CD4-positive, alpha-beta T cell treated with Interleukin-2 at 100 ng/mL for 4 hours (primary cell): ENCODE measurements at places on chromosomes 2 and 18.

DNA sequence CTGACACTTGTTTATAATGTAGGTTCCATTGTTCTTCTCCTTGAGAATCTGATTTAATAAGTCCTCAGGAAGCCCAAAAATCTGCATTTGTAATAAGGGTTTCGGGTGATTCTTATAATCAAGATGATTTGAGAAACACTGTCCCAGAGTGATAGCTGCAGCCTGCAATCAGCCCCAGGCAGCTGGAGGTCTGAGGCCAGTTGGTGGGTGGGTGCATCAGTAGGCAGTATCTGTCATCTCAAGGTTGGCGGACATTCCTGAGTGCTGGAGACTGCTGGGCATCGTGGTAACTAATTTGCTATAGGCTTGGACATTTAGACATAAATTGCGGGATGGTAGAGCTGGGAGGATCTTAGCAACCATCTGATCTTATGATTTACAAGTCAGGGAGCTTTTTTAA, 2.7 kb upstream of the IL18RAP start:
- no peak for DNase-seq

DNA sequence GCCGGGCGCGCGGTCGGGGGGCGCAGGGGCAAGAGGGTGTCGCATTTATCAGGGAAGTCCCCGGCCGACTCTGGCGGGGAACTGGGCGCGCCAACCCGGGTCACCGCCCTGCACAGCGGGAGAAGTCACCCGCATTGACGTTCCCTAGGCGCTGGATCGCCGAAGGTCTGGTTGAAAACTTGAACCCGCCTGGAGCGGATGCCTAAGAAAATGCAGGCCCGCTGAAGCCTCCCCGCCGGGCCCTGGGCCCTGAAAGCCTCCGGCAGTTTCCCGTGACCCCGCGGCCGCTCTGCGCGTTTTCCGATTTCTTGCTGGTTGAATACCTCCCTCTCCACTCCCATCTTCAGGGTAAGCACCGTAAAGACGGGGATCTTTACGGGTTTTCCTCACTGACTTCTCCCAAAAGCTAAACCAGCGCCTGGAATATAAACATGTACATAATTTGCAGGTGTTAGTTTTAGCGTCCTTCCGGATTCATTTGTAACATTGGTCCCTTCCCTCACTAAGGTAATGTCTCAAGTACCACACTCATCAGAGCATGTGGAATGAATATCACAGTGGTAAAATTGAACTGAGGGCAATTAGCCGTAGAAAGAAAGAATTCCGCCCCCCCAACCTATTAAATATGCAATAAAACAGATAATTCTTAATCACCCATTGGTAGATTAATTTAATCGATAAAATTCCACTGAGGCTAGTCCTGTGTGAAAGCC, 675 bp upstream of the SPIRE1 start:
- DNase-seq, result no peak

- DNase-seq, result peak; percentile 80
These were observed 10.2 kb upstream of the MMADHC start for GRCh38 chr2:149597668-149598326.

- no peak for DNase-seq
These were observed 98.0 kb downstream of the TMEM185B start for GRCh38 chr2:120125195-120125594.

GRCh38 chr18:80042785-80043184, 8.6 kb downstream of the RBFA start:
- DNase-seq, result no peak

DNA sequence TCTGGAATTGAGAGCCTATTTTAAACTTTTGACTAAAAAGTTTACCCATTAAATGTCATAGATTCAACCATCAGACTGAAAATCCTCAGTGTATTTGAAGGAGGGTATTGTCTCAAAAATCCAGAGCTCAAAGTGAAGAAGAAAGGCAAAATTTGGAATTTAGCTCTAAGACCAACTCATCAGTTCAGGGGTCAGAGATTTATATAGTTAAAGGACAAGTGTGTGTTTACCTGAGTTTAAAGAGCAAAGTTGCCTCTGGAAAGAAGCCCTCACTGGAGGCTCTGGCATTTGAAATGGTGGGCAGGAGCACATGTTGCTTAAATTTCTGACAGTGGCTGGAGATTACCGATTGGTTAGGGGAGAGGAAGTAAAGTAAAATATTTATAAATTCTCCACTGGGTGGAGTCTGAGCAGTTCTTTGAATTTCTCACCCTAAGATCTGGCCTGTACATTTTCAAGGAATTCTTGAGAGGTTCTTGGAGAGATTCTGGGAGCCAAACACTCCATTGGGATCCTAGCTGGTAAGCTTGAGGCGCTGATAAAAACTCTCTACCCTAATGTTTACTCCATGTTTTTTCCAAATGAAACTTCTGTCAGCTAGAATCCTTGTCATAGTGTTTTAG, at the start of gene KYNU:
KYNU (plus strand) TSS at position 449 of the 623 bp plus-strand sequence. CDS start 7,704 bp downstream, outside the sequence.
- no peak for DNase-seq

- no peak for DNase-seq
These were observed 43.2 kb downstream of the MRPS9 start for GRCh38 chr2:105081006-105081601.

DNA sequence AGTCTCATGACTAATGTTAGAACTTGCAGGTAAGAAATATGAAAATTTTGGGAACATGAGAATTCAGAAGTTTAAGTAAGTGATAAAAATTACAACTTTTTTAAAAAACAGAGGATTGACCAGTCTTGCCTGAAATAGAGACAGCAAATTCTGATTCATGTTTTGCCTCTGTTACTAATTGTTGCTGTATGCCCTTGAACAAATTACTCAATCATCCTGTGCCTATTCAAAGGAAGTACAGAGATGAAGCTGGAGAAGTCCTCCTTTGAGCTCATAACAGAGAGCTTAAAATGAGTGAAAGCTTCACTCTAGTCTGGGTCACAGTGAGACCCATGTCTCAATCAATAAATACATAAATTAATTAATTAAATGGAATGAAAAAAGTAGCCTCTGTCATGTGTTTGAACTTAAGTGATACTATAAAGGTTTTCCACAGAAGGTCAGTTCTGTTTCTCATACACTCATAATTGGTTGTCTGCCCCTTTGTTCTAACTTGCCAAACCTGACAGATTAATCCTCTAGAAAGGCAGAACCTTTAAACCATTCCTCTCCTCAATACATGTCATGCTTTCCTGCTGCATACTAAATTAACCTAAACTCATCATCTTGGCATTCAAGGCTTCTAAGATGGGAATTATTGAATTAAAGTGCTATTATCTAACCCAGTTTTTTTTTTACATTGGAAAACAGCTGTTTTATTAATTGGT, 374.6 kb upstream of the LRATD1 start:
- DNase-seq, result no peak

DNA sequence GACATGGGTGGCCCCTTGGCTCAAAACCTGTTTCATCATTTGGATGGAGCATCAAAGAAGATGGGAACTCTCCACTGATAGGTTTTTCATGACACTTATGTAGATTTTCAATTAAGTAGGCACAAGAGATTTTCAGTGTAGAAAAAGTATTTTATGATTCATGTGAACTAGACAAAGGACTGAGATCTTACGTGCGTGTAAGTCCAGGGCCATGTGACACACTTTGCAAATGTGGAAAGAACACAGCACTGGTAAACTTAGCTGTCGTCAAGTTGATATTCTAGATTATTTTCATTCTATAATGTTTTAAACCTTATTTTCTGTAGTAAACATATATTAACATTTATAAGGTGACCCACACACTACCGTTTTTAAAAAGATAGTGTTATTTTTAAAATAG, 37.4 kb downstream of the RNF144A start:
- no peak for DNase-seq

GRCh38 chr2:158381205-158381604, 75.3 kb downstream of the CCDC148 start:
- DNase-seq, result no peak

DNA sequence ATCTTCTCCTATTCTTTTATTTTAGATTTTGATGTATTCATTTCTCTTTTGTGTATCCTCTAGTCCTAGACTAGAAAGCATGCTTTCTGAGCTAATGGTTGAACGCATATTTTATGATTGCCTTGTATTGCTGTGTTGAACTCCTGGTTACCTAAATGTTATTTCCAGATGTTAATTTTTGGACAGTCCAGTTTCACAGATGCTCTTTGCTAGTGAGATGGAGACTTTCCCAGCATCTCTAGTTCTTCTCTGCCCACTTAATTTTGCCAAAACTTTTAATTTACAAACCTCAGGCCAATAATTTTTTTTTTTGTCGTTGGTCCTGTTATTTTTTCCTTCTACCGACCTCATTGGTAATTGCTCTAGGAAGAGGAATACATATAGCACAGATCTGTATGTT, 153.2 kb downstream of the HAUS1 start:
- no peak for DNase-seq

- no peak for DNase-seq
These were observed 93.5 kb upstream of the ITGB6 start for GRCh38 chr2:160293391-160294091.

- DNase-seq, result no peak
These were observed 223.8 kb downstream of the GLI2 start for GRCh38 chr2:120959426-120959825.

GRCh38 chr18:49094136-49094535, 143.4 kb upstream of the SMAD7 start:
- no peak for DNase-seq
